ENCODE measurements at places on chromosomes 1 and 21.

DNA sequence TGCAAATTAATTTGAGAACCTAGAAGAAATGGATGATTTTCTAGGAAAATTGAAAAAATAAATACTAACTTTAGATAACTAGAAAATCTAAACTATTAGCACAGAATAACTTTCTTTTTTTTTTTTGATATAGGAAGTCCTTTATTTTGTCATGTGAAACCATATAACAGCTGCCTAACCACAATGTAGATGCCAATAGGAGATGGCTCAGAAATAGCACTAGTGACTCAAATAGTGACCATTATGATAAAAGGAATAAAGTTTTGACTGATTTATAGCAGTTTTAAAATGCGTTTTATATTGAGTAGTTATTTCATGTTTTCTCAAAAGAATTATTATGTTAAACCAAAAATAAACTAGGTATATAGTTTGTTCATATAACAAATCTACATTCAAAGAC lies 158.0 kb upstream of the CACYBP start:
- DNase-seq, result no peak

- no peak for DNase-seq
These were observed 12.7 kb upstream of the AIM2 start for GRCh38 chr1:159089184-159089791.

DNA sequence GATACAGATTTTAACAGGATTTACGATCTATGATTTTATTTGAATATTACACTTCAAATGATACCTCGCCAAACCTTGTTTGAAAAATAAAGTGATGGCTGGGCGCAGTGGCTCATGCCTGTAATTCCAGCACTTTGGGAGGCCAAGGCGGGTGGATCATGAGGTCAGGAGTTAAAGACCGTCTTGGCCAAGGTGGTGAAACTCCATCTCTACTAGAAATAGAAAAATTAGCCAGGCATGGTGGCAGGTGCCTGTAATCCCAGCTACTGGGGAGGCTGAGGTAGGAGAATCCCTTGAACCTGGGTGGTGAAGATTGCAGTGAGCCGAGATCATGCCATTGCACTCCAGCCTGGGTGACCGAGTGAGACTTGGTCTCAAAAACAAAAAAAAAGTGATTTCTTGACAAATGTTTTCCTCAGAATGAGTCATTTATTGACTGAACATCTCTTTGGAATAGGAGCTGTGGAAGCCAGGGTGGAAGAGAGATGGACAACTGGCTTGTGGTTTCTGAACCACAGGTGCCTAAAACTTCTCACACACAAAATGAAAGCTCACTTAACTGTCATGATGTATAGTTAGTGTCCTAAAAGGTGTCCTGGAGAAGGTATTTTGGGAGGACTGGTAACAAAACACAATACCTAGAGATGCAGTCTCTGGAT lies 11.9 kb downstream of the PKNOX1 start:
- no peak for DNase-seq

- DNase-seq, result peak; percentile 87
These were observed 14.1 kb downstream of the ENTREP3 start for GRCh38 chr1:155241069-155241679.

GRCh38 chr1:241332987-241333386 lies 24.0 kb downstream of the RGS7 start:
- DNase-seq, result no peak

- DNase-seq, result no peak
These were observed at the start of gene PLPPR5 for GRCh38 chr1:99004861-99005442. Gene PLPPR5, minus strand, starts transcription at chr1:99004861. Its CDS starts 190 bp downstream, at chr1:99004671.

- no peak for DNase-seq
These were observed 987.9 kb downstream of the ADGRL2 start for GRCh38 chr1:82788660-82789059.

Data from fibroblast of pulmonary artery (primary cell).